ENCODE measurements at places on chromosomes 2 and 18.

DNA sequence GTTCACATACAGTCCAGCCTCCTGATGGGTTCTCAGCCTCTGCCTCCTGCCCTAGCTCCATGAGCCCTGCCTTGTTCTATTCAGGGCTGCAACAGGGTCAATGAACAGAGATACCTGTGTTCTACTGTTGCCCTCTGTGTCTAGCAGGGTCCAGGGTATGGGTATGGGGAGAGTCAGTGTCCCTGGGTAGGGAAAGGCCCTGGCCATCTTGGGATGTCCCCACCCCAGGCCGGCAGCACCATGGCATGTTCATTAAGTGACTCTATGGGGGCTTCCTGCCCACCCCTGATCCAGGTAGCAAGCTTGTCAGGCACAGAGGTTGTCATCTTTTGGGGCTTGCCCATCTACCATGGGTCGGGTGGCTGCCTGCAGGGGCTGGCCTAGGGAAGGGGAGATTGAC, 13.5 kb downstream of the PDE11A start:
- no peak for DNase-seq

GRCh38 chr2:196168181-196168580, 3.2 kb downstream of the STK17B start:
- DNase-seq, result no peak

DNA sequence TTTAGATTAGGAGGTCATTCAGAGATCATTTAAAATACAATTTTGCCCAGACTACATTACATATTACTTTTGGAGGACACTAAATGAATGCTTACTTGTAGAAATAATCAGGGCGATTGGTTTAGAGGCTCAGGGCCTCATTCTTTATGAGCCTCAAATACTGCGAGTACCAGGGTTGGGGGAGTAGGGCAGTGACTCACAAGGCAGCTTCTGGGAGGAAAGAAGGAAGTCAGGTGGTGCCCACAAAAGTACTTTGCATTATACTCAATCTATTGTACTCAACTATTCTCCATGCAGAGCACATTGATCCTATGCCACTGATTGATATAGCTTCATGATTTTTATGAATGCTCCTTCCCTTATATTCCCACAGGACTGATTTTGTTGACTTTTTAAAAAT, 166.9 kb downstream of the SOCS6 start:
- DNase-seq, result no peak

DNA sequence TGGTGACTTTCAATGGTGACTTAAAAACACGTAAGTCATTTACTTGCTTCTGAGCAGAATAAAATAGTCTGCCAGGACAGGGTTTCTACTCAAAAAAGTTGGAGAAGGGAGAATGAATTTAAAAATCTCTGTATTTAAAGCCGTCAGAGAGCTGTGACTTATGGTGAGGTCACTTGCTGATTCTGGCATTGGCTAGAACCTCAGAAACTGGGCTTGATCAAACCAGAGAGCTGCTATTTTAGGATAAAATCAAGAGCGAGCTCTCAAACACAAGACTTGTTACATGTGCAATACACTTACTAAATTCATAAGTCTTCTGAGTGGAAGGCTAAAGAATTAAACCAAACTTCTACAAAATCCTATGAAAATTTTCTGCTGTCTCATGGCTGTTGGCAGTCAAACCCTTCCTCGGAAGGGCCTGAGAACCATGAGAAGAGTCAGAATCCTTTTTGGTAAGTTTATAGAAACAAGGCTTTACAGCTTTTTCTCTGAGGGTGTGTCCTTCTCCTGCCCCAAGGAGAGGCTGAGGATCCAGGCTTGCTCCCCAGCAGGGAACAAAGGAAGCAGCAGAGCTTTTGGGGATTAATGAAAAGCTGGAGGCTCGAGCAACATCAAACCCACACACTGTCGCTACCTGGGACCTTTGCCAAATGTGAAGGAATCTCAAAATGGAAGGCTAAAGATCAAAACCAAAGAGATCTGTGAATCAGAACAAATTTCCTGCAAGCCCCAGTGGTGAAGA, 816.4 kb downstream of the SOCS6 start:
- DNase-seq, result no peak
